Stimulated activated CD4-positive, alpha-beta T cell treated with anti-CD3 and anti-CD28 coated beads, Interleukin-15, amount 100 ng/mL, for 1 hour (primary cell): ENCODE measurements at places on chromosomes 4 and X.

DNA sequence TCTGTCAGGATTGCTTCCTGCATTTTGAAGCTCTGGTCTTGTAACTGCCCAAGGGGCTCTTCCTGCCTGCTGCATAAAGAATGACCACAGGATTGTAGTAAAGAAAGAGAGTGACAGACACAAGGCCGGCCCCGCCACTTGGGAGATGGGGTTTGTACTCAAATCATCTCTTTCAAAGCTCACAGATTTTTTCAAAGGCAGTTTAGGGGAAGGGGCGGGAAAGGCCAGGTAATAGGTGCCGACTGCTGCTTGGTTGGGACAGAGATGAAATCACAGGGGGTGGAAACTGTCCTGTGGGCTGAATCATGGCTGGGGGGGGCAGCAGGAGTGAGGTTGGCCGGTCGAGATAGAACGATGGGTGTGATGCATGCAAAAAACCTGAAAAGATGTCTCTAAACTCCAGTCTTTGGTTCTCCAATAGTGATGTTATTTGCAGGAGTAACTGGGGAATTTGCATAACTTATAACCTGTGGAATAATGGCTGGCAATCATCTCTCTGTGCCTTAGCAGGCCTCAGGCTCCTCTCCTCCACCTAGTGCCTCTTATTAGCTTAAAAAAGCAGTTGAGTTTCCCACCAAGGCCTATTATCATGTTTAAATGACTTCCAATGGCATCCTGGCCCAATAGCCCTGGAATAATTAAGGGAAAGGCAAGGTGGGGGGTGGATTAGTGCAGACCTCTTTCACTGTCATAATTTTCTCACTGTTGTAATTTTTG lies 778.4 kb upstream of the FRG1 start:
- DNase-seq, result no peak

DNA sequence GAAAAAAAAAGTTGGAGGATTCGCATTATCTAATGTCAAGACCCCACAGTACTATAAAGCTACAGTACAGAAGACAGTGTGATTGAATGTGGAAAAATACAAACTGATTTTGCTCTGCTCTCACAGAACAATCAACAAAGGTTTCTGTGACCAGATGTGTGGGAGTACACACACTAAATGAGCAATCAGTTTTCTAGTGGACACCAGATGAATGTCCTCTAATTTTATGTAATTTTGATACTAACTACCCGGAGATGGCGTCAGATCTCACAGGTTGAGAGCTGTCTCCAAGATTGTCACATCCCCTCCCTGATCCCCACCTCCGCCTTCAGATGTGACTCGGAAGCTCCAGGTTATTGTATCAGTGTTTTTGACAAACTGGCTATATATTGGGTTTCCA lies 81.9 kb upstream of the HUWE1 start:
- no peak for DNase-seq

DNA sequence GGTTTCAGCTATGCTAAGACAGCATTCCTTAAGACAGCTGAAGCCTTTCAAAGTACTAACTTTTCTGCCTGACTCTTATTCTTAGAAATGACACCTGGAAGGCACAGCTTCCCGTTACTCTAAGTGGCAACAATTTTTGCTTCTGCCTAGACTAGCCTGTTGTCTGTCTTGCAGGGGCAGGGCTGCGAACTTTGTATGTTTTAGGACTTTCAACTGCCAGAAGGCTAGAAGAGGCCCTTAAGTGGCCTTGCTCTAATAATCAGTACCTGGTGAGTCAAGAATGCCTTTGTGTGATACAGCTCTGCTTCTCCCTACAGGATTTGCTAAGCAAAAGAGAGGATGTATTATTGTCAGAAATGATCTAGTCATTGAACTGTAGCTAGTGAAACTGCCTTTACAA lies 30.0 kb upstream of the TFDP3 start:
- DNase-seq, result no peak

- no peak for DNase-seq
Measured at GRCh38 chr4:2077537-2078460, 18.7 kb downstream of the NAT8L start.

DNA sequence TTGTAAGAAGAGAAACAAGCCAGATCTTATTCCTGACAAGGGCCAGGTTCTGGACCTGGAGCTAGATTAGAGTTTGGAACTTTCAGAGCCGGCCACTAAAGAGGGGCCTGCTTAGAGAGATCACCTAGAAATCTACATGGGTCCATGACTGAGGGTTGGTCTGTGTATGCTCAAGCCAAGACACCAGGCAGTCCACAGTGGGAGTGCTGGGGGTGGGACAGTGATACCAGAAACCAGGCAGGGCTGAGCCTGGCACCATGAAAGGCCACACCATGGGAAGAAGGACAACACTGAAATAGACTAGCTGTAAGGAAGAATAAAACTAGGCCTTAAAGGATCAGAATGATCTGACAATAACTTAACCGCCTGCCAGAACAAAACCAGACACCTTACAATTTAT lies 267.3 kb downstream of the ADAMTS3 start:
- DNase-seq, result no peak

- DNase-seq, result no peak
Measured at GRCh38 chr4:4784379-4784778, 75.1 kb upstream of the MSX1 start.

GRCh38 chr4:159134429-159134828 lies 31.6 kb downstream of the RAPGEF2 start:
- DNase-seq, result no peak

DNA sequence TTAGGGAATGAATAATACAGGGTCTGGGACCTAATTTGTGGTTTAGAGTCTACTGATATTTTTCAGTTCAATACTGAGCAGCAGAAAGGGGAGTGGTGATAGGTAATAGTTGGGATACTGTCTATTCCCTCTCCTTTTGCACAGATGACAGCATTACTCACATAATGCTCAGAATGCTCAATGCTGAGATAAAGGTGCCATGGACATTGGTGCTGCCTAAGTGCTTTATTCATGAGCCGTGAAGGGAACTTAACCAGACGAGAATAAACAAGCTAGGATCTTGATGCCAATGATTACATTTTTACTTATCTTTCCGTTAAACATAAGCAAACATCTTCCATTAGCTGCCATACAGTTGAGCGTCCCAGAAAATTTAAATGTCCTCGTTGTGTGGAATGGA lies 75.6 kb downstream of the STK32B start:
- no peak for DNase-seq

- DNase-seq, result no peak
Measured at GRCh38 chr4:10105920-10106319, 10.7 kb downstream of the WDR1 start.

- no peak for DNase-seq
Measured at GRCh38 chr4:13963601-13964000, 336.1 kb upstream of the BOD1L1 start.

DNA sequence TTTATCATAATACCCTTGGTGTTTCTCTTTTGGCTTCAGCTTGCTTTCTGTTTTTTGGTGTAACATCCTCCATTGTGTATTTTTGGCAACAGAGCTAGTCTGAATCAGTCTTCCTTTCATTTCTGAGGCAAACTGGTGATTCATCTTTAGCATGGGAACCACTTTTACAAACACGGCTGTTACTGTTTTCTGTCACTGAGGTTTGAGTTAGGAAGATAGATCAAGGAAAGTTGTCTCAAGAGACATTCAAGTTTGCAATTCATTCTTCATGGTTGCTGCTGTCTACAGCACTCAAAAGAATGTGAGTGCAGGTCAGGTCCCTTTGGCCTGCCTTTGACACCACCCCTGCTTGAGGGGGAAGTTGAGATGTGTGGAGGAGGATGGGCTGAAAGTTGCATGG lies 36.3 kb downstream of the IL21 start:
- DNase-seq, result no peak

DNA sequence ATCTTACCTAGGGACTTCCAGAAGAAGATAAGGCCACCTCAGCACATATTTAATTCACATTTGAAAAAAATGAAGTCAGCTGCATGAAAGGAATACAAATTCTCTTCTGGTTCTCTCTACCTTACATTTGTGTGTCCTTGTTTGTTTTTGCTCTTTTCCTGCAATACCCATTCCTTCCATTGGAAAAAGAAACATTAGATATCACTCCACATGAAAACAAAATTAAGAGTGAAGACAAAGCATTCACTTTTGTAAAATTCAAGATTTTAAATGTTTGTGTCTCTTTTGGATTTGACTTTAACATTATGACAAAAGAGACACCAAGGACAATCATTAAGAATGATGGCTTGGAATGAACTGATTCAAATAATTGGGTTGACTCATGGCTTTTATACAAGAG lies 1351.8 kb downstream of the FSTL5 start:
- DNase-seq, result no peak
